ENCODE measurements at places on chromosomes 6 and 20.

DNA sequence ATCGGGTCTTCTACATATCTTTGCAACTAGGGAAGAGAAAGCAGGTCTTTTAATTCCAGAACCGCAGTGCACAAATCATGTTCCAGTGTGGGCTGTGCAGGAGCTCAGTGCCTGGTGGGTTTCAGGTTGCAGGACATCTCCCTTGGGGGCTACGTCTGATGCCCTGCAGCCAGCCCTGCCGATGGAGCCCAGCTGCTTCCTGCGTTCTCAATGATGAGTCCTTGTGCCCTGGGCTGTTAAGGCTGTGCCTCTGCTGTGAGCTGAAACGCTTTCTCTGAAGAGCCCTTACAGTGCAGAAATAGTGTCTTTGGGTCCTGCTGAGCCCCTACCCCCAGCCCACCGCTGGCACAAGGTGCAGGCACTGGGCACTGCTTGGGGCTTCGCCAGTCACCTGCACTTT lies 192.9 kb downstream of the SYNDIG1 start:
- DNase-seq: no peak

GRCh38 chr20:37311710-37312355 lies 22.4 kb downstream of the MANBAL start:
- DNase-seq: no peak

DNA sequence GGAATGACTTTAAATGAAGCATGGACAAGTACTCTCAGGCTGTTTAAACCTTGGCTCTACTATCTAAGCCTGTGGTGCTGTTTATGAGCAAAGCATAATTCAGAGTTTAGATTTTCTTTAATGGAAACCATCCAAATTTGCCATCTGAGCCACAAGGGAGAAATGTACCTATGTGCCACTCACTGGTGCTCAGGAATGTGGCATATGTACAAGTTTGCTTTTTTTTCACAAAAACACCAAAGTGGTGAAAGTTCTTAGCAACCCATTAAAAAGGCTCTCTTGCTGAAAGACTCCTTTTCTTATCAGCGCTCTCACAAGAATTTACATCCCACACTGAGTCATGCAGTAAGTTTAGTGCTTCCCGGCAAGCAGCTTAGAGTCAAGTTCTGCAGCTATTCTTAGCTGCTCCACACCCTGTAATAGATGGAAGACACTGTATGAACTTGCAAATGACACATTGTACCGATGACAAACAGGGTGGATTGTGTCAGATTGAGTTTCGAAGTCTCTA lies 57.3 kb upstream of the MLIP start:
- DNase-seq: no peak

DNA sequence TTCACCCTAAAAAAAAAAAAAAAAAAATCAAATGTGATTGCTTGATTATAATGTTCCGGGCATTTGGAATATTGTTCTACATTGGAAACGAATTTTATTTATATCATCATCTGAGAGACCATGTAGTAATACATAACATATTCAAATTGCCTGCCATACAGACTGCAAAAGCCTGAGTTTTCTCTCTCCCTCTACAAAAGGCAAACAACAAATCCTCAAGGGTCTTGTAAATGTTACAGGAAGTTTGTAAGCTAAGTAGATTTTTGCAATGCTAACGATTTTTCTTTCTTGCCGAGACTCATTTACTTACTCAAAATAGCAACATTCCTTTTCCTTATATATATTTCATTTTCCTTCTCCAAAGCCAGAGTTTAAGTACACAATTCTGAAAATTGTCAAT lies 49.0 kb upstream of the HTR1E start:
- DNase-seq: no peak

GRCh38 chr20:50514750-50515149 lies 4.6 kb downstream of the PTPN1 start:
- no peak for DNase-seq

DNA sequence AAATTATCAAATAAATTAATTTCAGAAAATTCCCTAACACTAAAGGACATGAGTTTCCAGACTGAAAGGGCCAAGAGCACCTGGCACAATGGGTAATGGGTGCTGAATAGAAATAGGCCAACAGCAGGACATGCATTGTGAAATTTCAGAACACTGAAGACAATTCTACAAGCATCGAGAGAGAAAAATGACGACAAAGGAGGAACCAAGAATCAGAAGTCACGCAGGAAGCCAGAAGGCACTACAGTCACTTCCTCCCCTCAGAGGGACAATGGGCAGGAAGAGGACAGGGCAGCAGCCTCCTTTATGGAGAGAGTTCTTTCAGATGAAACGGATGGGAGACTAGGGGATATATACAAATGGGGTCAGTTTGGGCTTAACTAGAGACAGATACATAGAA lies 29.6 kb downstream of the PCNA start:
- no peak for DNase-seq

- no peak for DNase-seq
Measured at GRCh38 chr6:4607793-4608192, 168.4 kb upstream of the CDYL start.

DNA sequence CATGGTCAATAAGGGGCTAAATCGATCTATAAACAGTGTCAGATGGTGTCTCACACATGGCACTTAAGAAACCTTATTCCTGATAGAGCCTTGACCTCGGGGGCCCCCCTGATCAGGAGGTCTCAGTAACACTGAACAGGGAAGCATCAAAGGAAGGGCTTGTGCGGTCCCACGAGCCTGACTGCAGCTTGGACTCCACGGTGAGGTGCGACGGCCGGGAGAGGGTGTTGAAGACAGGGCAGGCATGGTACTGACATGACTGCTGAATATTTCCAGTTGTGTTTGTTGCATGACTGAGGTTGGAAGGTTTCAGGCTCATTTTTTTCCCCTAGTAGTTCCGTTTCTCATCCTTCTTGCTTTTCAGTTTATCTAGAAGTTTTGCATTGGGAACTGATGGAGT lies 107.1 kb upstream of the JAG1 start:
- no peak for DNase-seq

DNA sequence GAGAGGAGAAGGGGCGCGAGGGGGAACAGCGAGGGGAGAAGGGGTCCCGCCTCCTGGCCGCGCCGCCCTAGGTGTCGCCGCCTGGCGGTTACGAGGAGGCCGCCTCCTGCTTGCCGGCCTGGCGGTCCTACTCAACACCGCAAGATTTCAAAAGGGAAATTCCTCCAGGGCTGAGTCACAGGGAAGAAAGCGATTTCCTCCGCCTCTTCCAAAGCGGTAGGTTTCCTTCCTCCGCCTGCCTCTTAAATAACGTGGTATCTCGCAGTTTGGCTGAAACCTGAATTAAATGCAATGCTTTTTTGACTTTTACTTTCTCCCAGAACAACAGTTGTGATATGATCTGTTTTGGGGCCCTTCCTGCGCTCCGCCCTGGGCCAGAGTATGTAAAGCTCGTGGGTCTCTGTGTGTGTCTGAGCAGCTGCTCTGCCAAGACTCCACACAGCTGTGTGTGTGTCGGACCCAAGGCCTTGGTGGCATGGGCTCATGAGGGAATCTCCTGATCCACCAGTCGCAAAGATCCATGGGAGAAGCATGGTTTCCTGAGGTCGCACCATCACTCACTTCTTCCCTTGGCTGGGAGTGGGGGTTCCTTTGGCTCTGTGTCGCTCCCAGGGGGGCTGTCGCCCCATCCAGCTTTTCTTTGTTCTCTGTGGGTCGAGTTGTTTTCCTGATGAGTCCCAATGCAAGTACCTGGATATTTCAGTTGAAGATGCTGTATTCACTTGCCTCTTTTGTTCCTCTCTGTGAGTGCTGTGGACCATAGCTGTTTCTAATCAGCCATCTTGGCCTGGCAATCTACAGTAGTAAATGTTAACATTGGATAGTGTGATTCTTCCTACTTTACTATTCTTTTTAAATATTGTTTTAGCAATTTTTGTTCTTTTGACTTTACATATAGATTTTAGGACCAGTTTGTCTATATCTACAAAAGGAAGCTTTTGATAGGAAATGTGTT lies 31.6 kb upstream of the NOTCH4 start:
- no peak for DNase-seq

DNA sequence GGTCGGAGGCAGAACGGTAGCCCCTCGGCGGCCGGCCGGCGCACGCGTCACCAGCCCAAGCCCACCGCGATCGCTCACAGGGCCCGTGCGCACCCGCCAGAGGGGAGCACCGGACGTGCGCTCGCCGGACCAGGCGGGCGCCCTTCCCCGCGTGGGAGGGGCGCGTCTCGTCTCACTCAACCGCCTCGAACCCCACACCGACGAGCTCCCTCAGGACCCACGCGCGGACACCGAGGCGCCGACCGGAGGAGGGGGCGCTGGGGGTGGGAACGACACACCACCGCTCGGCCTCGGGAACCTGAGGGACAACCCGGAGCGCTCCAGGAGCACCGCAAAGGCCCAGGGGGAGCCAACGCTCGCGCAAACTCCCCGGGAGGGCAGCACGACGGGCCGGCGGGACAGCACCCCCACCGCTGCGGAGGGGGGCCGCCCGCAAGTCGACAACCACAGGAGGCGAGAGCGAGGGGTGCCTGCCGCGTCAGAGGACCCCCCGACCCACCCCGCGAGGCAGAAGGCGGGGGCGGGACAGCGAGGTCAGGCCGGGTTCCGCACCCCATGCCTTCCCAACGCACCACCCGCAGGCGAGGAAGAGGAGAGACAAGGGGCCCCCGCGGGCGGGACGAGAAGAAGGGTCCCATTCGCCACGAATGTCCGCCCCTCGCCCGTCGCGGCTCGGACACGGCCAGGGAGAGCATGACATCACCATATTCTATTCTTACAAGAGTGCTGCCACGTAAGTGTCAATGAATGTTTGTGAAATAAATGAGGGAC lies 512.7 kb upstream of the ZNF337 start:
- DNase-seq: no peak

DNA sequence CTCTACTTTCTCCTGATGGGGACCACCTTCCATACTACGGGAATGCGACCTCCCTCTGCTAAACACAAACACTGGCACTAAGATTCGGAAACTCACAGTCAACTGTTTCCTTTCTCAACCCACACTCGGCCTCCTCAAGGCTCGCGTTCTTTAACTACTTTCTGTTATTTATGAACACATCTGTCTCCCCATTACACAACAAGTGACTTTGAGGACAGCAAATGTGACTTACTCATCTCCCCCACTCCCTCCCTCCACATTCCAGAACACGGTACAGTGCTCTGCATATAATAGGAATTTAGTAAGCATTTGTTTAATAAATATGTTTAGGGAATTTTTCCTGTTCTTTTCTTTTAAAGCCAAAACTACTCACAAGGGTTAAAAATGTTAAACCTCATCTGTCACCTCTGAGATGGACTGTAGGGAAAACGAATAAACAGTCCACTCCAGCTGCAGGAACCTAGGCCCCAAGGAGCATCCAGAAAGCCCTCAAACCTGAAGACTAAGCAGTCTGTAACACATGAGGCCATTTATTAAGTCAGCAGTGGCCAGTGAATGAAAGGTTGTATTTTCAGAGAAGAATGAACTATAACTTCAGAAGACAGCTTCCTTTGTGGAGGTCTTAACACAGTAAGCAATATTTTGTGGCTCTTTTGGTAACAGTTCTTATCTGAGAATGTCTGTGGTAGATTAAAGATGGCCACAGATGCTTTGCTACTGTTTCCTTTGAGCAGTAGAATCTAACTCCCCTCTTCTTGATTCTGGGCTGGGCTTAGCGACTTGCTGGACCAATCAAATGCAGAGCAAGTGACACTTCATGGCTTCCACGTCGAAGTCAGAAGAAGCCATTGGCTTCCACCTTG lies 209.6 kb upstream of the DTNBP1 start:
- peak; percentile 65 for DNase-seq

DNA sequence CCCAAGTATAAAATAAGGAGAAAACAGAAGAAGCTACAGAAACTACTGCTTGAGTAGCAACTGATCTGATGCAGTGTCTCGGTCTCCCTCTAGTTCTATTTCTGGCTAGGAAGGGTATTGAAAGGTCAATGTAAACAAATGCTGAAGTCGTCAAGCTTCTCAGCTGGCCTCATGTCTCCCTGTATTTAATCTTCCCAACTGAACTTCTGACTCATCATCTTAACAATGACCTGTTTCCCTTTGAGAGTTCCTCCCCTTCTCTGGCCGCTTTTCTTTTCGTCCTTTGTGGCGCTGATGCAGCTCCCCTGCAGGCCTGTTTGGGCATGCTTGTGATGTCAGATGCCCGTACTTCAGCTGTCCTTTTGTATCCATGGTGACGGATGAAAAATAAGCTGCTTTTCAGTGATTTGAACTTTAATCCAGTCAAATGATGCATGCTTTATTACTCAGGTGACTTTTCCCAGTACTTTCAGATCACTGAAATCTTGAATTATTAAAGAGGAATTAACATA lies 7.8 kb upstream of the LCA5 start:
- no peak for DNase-seq

DNA sequence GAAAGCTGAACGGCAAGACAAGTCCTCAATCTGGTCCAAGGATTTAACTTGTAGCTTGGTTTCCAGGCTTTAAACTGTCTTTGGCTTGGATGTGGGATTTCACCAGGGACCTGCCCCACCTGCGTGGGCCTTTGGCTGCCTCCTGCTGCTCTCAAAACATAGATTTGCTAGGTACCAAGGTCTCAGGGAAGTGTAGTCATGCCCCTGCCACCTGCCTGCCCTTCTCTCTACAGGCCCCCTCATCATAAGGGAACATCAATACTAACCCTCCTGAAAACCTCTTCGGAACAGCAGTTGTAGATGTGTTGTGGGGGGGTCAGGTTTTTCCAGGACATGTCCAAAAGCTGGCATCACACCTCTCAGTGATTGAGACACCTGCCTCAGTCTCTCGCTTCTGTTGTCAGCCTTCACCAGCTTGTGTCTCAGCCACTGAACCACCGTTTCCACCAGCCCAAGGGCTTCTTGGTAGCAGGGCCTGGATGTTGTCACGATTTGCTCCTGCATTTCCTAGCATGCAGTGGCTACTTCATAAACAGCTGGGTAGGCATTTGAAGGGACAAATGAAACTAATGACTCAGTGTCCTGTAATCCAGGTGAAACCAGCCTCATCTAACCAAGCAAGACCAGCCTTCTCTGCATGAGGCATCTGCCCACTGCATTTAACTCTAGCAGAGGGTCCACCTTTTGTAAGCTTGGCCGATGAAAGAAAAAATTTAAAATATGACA lies 141.6 kb upstream of the THBS2 start:
- DNase-seq: no peak

DNA sequence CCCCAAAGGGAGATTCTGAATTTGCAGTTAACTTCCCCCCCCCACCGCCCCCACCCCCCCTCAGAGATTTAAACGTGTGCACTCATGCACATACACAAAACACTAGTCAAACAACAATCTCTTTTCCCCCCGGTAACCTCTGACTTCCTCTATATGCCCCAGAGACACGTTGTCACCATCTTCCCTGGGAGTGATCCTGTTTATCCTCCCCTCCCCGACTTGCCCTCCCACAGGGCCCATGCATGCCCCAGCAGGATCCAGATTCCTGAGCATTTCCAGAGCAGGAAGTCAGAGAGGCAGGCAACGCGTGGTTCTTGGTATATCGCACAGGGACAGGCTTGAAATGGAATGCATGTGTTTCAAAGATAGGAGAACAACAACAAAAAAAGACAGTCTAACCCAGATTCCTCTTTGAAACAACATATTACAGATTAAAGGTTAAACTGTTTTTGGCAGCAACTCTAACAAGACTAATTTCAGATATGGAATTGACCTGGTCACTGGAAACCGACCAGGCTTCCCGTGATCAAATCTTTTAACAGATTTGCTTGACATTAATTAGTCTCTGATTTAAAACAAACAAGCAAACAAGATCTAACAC lies 1.3 kb downstream of the BLCAP start:
- no peak for DNase-seq

GRCh38 chr6:166389119-166389518 lies 6.4 kb upstream of the MPC1 start:
- DNase-seq: no peak
